CD4-positive, alpha-beta T cell (primary cell): ENCODE measurements at places on chromosomes 7 and 10.

DNA sequence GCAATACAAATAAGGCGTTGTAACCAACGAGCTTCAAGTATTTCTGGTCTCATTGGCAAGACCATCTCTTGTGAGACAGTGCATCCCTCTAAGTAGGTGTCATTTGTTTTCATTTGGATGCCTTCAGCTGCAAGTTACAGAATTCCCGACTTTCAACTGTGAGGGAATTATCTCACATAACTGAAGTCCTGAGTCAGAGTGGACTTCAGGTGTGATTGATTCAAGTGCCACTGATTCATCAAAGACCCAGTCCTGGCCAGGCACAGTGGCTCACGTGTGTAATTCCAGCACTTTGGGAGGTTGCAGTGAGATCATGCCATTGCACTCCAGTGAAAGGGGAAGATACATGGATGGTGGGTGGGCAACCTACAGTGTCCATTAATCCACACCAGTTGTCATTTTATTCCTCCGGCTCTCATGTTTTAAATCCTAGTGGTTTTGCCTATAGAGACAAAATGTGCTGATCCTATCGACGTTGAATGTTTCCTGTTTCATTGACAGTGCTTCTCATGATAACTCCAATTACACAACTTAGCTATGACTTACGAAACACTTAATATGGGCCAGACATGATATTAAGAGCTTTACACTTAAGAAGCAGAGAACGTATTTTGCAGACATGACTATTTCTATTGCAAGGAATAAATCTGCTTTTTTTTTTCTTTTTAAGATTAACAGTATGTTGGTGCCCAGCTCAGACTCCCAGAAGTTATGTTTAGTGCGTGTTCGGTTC, 268.0 kb downstream of the FRMD4A start:
- DNase-seq, result no peak

DNA sequence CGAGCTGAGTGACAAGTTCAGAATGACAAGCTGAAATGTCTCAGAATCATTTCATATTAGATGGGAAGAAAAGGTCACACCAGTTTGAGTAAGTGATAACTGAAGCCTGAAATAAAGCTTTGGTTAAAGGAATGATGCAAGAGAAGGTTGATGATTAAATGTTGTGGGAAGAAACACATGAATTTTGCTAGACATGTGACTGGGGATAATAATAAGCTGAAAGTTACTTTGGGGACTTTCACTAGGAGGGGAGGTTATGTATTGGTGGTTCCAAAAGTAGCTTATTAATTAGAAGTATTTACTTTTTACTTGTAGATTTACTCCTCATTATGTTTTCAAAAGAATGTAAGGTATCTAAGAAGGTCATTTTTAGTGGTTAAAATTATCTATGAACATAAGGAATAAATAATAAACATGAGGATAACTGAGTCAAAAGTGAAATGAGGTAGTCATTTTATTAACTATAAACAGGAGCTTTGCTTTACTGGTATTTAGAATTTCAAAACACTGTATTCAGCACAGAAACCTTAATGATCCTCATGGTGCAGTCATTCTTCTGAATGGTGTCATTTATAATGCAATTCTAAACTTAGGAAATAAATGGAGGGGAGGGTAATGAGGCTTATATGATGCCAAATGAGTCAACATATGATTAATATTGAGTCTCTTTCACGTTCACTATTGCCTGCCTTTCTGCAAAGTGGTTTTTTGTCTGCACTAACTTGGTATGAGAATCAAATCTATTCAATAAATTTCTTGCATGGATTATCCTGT, 63.7 kb downstream of the PRKG1 start:
- DNase-seq, result no peak

GRCh38 chr10:67771200-67771599, 66.8 kb downstream of the DNAJC12 start:
- no peak for DNase-seq

GRCh38 chr7:103119791-103120291, 29.1 kb downstream of the NAPEPLD start:
- DNase-seq, result no peak

GRCh38 chr7:30470163-30470770, 8.3 kb downstream of the NOD1 start:
- DNase-seq, result no peak

GRCh38 chr10:122508021-122508420, 46.7 kb downstream of the HTRA1 start:
- DNase-seq, result no peak

DNA sequence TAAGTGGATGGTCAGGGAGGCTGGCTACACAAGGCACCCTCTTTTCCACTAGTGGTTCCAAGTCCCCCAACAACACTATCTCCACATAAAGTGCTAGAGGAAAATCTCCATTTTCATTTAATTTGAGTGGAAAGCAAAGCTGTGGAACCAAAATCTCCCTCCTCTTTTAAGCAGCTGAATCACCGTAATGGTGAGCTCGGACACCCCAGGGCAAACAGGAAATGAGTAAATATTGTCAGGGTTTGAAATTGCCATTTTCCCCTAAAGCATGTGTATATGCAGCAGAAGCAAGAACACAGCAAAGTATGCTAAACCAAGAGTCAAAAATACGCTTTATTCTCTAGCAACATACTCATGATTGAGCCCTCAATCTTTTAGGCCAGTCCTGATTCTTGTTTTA, 143.7 kb downstream of the GPAM start:
- no peak for DNase-seq

- DNase-seq, result peak; percentile 75
Observed at GRCh38 chr10:119871881-119872609, 598 bp downstream of the MCMBP start.
